Stimulated activated CD8-positive, alpha-beta memory T cell treated with anti-CD3 and anti-CD28 coated beads, Interleukin-7, amount 100 ng/mL, for 4 hours (primary cell): ENCODE measurements at places on chromosomes 3 and 15.
A peak's percentile ranks its signal among the peaks of the same experiment; 100 is the strongest.

DNA sequence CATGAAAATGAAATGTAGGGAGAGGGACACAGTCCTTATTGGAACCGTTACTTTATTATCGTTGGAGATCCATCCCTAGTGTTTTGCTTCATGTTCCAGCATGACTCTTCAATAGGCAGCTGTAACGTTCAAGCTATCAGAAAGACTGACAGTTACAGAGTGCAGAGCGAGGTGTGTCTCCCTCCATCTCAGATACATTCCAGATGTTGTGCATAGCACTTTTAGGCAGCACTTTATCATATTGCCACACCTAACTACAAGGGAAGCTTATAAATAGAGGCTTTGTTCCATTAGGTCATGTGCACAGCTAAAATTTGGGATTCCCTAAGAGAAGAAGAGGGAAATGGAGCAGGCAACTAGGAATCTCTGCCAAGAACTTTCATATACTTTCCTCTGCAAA, 1009.6 kb downstream of the ROBO2 start:
- DNase-seq, result no peak

GRCh38 chr3:41041899-41042298, 157.4 kb upstream of the CTNNB1 start:
- no peak for DNase-seq

DNA sequence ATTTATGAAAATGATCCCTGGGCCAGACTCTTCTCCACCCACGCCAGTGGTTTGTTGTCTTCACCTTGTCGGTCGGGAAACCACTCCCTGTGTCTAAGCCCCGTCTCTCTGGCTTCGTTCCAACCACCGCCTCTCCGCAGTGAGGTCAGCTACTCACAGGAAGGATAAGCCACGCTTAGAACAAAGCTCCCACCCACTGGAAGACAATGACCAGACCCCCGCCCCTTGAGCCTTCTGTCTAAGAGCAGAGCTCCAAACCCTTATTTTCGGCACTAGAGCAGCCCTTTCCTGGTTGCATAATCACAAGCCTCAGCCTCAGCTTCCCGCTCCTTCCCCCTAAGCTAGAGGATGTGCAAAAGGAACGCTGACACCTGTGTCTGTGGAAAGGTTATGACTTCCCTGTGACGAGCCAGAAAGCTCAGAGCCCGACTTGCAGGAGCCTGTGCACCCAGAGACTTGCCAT, 114.9 kb upstream of the MEF2A start:
- peak; percentile 40 for DNase-seq

GRCh38 chr15:41921167-41921566, 27.3 kb upstream of the SPTBN5 start:
- DNase-seq, result no peak

- no peak for DNase-seq
These were observed 409.8 kb downstream of the NTRK3 start for GRCh38 chr15:87846746-87847145.

GRCh38 chr15:58506064-58506490, 74.3 kb downstream of the LIPC start:
- no peak for DNase-seq

DNA sequence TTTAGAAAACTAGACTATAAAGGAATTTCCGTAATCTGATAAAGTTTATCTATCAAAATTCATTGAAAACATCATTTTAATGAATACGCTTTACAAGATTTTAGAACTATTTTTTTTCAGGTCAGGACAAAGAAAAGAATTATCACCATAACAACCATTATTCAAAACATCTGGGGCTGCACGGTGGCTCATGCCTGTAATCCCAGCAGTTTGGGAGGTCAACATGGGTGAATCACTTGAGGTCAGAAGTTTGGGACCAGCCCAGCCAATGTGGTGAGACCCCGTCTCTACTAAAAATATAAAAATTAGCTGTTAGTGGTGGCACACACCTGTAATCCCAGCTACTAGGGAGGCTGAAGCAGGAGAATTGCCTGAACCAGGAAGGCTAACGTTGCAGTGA, 260.4 kb downstream of the WNT5A start:
- DNase-seq, result no peak

GRCh38 chr3:136586580-136586979, 165.6 kb downstream of the STAG1 start:
- no peak for DNase-seq
